ENCODE measurements at places on chromosomes 6 and 20. TPM values are rescaled to one million over a fixed set of nuclear protein-coding genes. Genes with fewer than 3 reads are reported as not detected.

The TPD52L1 gene
- polyA plus RNA-seq: 10.9 TPM

The BAG2 gene
- polyA plus RNA-seq: 43.4 TPM

The MATN4 gene
- 0.04 TPM for polyA plus RNA-seq

The TRIM40 gene
- not detected for polyA plus RNA-seq

The C6orf15 gene
- not detected for polyA plus RNA-seq

The DEF6 gene
- polyA plus RNA-seq: 2.6 TPM

The SLC18B1 gene
- 10.2 TPM for polyA plus RNA-seq

The CALHM4 gene
- not detected for polyA plus RNA-seq

The CNBD2 gene
- 1.8 TPM for polyA plus RNA-seq

The OTOR gene
- not detected for polyA plus RNA-seq

The SPTLC3 gene
- polyA plus RNA-seq: 2.7 TPM

The VSTM2L gene
- 0.50 TPM for polyA plus RNA-seq

The LHFPL5 gene
- not detected for polyA plus RNA-seq

The ELMO2 gene
- polyA plus RNA-seq: 39.2 TPM

The CST5 gene
- polyA plus RNA-seq: not detected

The OPRL1 gene
- 0.86 TPM for polyA plus RNA-seq

The ASIP gene
- polyA plus RNA-seq: not detected

The ZNF165 gene
- 0.14 TPM for polyA plus RNA-seq

The ANKRD66 gene
- not detected for polyA plus RNA-seq

The GSTA2 gene
- polyA plus RNA-seq: not detected

The FRS3 gene
- 2.2 TPM for polyA plus RNA-seq

The HACE1 gene
- polyA plus RNA-seq: 10.7 TPM

The MAS1 gene
- not detected for polyA plus RNA-seq

The ADGB gene
- not detected for polyA plus RNA-seq

The CLIC5 gene
- not detected for polyA plus RNA-seq

The SNRPB2 gene
- polyA plus RNA-seq: 123 TPM

The PHF10 gene
- polyA plus RNA-seq: 21.6 TPM

The SASH1 gene
- polyA plus RNA-seq: 27.0 TPM

The SHLD1 gene
- 3.5 TPM for polyA plus RNA-seq

The COL10A1 gene
- polyA plus RNA-seq: 0.33 TPM

The TAF8 gene
- 14.6 TPM for polyA plus RNA-seq

The TFAP2A gene
- polyA plus RNA-seq: 2.3 TPM

The GLP1R gene
- not detected for polyA plus RNA-seq

The ACSS1 gene
- polyA plus RNA-seq: 1.1 TPM

The CFAP206 gene
- not detected for polyA plus RNA-seq

The OSER1 gene
- 52.2 TPM for polyA plus RNA-seq

The SLCO4A1 gene
- 0.09 TPM for polyA plus RNA-seq

The POM121L2 gene
- polyA plus RNA-seq: not detected

The GMPR gene
- polyA plus RNA-seq: 8.2 TPM

The BPIFA1 gene
- polyA plus RNA-seq: not detected

The VSX1 gene
- not detected for polyA plus RNA-seq

The SNPH gene
- 1.5 TPM for polyA plus RNA-seq

The MTHFD1L gene
- 69.1 TPM for polyA plus RNA-seq

The PI16 gene
- 0.05 TPM for polyA plus RNA-seq

The LRRC73 gene
- polyA plus RNA-seq: 0.16 TPM

The SIM1 gene
- polyA plus RNA-seq: not detected

The PNPLA1 gene
- not detected for polyA plus RNA-seq

The COL19A1 gene
- polyA plus RNA-seq: 0.09 TPM

The SUMO4 gene
- polyA plus RNA-seq: not detected

The RAMACL gene
- polyA plus RNA-seq: 0.87 TPM

The PRSS35 gene
- polyA plus RNA-seq: 5.6 TPM

The TCP11 gene
- polyA plus RNA-seq: 0.11 TPM

The SLC13A3 gene
- polyA plus RNA-seq: 3.8 TPM

The CCR6 gene
- not detected for polyA plus RNA-seq

The MTFR2 gene
- 3.3 TPM for polyA plus RNA-seq

The SNX21 gene
- polyA plus RNA-seq: 11.5 TPM

The NFATC2 gene
- 0.07 TPM for polyA plus RNA-seq

The NHSL1 gene
- 10.2 TPM for polyA plus RNA-seq
